ENCODE measurements at places on chromosomes 4 and X.

- DNase-seq = no peak
These were observed 63.0 kb downstream of the PRSS12 start for GRCh38 chr4:118289794-118290193.

DNA sequence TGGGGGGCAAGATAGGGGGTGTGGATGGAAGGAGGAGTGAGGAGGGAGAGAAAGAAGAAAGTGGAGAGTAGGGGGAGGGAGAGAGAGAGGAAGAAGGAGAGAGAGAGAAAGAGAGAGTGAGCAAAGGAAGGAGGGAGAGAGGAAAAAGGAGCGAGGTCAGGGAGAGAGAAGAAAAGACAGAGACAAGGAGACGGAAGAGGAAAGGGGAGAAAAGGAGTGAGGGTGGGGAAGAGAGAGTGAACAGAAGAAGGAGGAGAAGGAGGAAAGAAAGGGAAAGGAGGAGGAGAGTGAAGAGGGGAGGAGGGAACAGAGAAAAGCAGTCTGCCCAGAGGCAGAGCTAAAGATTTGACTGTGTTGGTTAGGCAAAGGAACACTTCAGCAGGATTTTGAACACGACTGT is 181.6 kb downstream of the MID1IP1 start:
- no peak for DNase-seq

DNA sequence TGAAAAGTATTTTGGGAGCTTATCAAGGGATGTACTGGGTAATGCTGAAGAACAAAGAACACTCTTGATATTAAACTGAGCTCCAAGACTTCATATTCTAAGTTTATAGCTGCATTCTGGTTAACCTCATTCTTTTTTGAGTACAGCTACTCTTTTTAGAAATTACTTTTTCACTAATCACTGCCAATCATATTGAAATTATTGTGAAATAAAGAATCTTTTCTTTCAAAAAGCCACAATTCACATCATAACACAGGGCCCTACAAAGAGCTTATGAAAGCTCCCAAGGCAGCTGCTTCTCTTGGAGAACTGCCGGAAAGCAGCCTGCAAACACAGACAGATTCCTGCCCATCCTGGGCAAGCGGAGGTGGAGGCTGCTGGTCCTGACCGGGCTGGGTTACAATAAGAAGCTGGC is 121.4 kb downstream of the RNF150 start:
- DNase-seq = no peak

- no peak for DNase-seq
These were observed 143.4 kb downstream of the TRIML1 start for GRCh38 chr4:188282471-188283232.

GRCh38 chr4:165458471-165458870 is 79.7 kb downstream of the CPE start:
- no peak for DNase-seq

DNA sequence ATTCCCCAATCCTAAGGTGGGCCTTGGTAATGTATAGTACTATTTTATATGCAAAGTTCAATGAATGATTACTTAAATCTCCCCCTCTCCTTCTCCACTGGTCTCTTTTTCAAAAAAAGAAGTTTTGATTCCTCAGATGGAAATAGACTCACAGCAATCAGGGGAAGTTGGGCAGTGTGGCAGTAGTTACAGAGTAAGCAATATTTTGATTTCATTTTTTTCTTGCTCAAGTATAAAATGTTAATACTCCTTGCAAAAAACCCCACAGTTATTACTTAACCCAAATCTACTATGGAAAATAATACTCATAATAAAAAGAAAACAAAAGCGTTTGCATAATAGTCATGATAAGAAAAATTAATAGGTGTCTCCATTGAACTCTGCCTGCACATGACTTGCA is 56.9 kb upstream of the CXCL8 start:
- DNase-seq = no peak

DNA sequence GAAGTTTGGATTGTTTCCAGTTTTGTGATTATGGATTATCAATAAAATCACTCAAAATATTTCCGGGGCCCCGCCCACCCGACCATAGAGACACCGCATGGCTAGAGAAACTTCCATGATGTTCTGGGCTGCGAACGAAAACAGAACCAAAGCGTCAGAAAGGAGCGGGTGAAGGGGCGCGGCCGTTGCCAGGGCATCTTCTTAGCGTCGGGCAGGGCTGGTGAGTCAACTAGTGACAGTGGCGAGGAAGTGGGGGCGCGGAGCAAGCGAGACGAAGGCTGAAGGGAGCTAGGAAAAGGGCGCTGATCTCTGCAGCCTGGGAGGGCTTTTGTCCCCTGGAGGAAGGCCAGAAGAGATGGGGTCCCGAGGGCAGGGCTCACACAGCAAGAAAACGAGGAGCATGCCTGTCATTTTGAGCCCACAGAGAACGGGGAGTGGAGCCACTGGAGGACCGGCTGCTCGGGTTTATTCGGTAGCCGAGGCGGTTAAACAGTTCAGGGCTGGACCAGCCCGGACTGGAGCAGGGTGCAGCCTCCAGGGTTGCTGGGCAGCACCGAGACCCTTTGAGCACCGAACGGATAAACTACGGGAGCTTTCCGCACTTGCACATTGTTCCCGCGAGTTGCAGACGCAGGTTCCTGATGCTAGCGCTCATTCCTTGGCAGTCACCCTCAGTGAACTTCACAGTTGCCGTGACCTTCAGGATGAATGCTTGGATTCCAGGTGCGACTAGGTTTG is 298.1 kb upstream of the TRPC5 start:
- DNase-seq = no peak

- no peak for DNase-seq
These were observed 264.6 kb downstream of the SPRY1 start for GRCh38 chr4:123661080-123661737.

DNA sequence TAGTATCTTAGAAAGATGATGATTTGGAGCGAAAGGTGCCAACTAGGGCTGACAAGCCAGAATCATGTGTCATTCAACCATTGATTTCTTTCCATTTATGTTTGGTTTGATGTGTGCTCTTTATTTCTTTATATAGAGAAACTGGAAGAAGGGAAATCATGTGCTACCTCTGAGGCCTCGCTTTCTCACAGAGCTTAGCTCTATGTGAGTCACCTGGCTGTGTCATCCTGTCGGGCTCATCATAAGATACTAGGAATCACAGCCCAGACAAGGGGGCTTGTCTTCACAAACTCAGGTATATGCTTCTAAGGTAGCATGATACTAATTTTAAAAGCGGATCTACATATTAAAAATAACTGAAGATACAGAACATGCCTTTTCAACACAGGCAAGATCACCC is 81.7 kb upstream of the GPM6B start:
- DNase-seq = no peak

- DNase-seq = peak; percentile 0
These were observed 28.6 kb upstream of the TAF9B start for GRCh38 chrX:78168065-78168464.

GRCh38 chrX:153434801-153435200 is 11.1 kb downstream of the TREX2 start:
- DNase-seq = no peak

DNA sequence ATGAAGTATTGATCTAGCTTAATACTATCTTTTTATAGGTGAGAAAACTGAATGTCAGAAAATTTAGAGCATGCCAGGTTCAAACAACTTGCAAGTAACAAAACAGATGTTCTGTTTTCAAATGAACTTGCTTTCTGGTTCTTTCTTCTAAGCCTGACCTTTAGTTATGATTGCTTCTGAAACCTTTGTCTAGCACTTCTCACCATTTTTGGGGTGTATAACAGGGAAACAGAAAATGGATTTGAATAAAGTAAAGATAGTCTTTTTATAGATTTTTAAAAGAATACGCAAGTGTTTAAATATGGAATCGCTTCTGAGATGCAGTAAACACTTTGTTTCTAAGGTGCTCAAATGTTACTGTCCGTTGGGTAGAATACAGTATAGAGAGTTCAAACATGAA is 687.2 kb upstream of the CPEB2 start:
- no peak for DNase-seq

- DNase-seq = no peak
These were observed 430.5 kb upstream of the TRAM1L1 start for GRCh38 chr4:117515921-117516320.

DNA sequence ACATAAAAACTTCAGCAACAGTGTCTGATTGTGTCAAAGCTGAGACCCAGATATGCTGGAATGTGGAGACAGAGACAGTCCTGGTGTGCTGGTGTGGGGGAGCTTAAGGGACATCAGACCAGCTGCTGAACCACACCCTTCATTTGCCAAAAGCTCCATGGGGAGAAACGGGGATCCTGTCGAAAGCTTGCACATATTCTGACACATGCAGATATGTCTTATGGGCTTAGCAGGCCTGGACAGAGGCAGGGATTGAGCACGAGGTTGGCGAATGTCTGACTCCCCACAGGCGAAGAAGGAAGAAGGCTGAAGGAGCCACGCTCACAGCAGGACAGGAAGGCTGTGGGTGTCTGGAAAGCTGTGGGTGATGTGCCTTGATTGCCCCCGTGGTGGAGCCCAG is 72.1 kb upstream of the ACSL1 start:
- no peak for DNase-seq

- no peak for DNase-seq
These were observed 24.1 kb upstream of the OCIAD2 start for GRCh38 chr4:48930654-48931053.

GRCh38 chr4:137676357-137676998 is 144.2 kb upstream of the PCDH18 start:
- DNase-seq = no peak

DNA sequence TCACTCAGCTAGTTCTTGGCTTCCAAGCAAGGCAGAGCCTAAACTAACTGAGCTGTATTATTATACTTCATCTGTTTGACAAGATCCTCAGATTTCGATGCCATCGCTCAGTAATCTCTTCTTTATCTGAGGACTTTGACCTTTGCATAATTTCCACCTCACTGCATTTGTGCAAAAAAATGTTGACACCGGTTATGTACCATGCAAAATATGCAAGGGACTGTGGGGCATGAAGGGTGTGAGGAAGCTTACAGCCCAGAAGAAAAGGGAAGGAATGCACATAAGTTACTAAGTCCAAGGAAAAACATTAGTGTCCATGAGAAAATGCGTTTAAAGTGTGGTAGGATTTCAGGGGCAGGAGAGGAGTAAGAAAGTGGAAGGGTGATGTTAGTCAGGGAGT is 295.4 kb downstream of the PACRGL start:
- no peak for DNase-seq

GRCh38 chr4:73103799-73104503 is 34.4 kb upstream of the COX18 start:
- no peak for DNase-seq

DNA sequence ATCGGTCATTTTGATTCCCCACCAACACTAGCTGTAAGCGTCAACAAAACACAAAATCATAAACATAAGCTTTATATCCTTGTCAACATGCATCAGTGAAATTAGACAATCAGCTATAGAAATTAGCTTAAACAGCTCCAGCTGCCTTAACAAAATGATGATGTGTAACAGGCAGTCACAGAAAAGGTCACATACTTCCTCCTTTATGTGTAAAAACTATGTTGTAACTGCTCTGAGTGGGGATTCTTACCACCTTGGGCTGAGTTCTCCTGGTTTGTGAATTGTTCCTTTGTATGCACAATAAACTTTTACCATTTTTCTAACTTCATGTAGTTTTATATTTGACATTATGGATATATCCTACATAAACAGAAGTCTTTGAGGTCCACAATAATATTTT is 73.9 kb upstream of the MAP9 start:
- no peak for DNase-seq

DNA sequence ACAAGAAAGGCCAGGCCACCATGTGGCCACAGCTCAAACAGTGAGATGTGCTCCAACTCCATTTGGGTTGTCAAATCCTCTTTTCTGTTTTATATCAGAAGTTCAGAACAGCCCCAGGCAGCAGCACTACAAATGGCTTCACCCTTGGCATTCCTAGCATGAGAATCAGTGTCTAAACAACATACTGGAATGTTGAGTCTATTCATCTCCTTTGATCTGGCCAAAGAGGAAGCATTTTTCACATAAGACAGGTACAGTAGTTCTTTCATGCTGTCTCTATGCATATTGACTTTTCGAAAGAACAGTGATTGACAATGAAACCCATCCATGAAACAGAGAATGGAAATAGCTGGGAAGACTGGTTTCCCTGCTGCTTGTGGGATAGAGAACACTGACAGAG is 289.5 kb downstream of the USP46 start:
- no peak for DNase-seq

- DNase-seq = no peak
These were observed 20.6 kb downstream of the AKAP14 start for GRCh38 chrX:119916310-119916709.

DNA sequence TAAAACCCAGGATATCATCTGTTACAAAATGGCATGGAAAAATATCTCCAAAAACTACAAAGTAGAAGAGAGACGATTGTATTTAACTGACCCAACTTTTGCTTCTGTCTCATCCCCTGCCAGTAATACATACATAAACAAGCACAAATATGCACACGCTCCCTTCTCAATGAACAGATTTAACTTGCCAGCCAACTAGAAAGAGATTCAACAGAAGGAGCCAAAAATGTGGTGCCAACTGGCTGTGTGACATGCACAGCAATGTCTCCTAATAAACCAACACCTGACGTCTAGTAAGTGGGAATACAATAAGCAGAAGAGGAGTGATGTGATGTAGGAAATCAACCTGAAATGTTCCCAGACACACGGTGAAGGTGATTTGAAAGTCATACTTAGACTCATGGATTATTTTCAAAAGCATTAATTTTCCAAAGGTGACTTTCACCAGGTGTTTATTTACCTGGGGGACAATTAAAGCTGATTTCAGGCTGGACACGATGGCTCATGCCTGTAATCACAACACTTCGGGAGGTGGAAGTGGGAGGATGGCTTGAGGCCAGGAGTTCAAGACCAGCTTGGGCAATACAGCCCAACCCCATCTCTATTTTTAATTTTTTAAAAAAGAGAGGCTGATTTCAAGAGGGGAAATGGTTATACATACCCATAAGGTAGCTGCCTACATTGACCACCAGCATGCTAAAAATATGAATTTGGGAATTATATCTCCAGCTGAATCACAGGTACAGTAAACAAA is 33.7 kb downstream of the SH3RF1 start:
- no peak for DNase-seq

- DNase-seq = no peak
These were observed 240.9 kb downstream of the PALLD start for GRCh38 chr4:168737806-168738172.

GRCh38 chrX:77342004-77342403 is 105.2 kb upstream of the FGF16 start:
- DNase-seq = no peak

DNA sequence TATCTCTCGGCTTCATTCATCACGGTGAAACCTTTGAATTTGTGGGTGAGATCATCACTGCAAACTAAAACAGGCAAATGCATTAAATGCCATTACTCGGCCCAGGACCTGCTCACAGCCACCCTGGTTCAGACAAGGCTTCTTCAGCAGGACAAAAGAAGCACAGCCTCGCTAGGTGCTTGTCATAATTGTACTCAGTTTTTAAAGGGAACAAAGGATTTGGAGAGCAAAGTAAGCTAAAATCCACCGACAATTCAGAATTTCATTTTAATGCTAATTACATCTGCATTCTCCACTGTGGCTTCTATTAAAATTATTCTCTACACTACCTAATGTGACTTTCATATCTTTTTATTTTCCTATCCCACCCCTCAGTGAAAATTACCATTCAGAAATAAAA is 57.0 kb downstream of the PCYT1B start:
- DNase-seq = no peak
